ELR (cell line): ENCODE measurements at places on chromosomes 3 and 15.
A peak's percentile ranks its signal among the peaks of the same experiment; 100 is the strongest.

GRCh38 chr15:101266034-101266433 is 11.3 kb downstream of the SELENOS start:
- no peak for DNase-seq

DNA sequence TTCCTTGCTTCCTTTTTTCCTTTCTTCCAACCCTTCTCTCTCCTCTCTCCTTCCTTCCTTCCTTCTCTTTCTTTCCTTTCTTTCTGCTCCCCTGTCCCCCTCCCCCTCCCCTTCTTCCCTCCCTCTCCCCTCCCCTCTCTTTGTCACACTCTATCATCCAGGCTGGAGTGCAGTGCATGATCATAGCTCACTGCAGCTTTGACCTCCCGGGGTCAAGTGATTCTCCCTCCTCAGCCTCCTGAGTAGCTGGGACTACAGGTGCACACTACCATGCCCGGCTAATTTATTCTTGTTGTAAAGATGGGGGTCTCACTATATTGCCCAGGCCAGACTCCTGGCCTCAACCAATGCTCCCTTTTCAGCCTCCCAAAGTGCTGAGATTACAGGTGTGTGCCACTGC is 18.7 kb downstream of the NFKBIZ start:
- no peak for DNase-seq

DNA sequence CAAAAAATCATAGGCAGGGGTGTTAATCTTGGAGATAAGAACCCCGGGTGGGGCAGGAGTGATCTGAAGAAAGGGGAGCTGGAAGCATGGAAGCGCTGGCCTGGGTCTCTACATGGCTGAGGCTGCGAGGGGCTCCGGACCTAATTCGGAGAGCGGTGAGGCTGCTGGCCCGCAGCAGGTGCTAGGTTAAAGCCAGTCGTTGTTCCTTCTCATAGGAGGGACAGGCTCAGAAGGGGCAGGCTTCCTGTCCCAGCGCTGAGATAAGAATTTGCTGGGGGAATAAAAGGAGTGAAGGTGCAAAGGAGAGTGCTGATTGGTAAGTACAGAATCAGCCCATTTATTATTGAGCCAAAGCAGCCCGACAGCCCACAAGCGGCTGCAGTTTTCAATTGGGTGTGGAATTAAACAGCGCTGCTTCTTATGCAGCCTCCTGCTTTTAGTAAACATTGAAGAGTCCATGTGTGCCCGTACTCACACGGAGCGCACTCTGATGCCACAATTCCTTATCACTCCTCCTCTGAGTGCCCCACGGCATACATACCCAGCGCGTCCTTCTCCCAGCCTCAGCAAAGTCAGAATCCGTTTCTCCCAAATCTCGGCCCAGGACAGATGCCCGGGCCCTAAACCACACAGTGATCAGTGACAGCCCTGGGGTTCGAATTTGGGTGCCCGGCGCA is 17.1 kb downstream of the CHST13 start:
- peak; percentile 5 for DNase-seq

- DNase-seq: no peak
Observed at GRCh38 chr3:66083096-66083678, 44.5 kb upstream of the MAGI1 start.

DNA sequence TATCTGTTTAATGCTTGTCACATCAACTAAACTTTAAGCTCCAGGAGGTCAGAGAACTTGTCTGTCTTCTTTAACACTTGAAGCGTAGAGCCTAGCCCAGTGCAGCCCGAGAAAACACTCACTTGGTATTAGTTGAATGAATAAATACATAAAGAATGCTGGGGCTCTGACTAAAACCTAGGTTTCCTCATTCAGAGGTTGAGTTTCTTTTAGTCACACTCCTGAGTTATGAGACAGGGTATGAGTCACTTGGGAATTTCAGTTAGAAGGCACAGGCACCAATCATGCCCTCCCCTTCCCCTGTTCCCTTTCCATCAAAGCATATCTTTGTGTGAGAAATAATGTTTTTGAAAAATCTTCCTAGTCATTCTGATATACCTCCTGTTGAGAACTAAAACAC is 589.8 kb upstream of the DPPA4 start:
- peak; percentile 99 for DNase-seq

DNA sequence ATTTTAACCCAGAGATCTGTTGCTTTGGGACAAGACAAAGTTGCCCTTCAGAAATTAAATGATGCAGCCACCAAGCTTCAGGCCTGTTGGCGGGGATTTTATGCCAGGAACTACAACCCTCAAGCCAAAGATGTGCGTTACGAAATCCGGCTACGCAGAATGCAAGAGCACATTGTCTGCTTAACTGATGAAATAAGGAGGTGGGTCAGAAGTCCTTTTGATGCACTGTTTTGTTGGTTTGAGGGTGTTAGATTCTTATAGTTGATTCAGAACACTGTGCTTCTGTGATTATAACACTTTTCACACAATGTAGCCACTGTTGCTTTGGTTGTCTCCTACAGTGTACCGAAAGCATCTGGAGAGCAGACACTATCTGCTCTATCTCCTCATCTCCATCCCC is 20.8 kb upstream of the NXPE3 start:
- no peak for DNase-seq

DNA sequence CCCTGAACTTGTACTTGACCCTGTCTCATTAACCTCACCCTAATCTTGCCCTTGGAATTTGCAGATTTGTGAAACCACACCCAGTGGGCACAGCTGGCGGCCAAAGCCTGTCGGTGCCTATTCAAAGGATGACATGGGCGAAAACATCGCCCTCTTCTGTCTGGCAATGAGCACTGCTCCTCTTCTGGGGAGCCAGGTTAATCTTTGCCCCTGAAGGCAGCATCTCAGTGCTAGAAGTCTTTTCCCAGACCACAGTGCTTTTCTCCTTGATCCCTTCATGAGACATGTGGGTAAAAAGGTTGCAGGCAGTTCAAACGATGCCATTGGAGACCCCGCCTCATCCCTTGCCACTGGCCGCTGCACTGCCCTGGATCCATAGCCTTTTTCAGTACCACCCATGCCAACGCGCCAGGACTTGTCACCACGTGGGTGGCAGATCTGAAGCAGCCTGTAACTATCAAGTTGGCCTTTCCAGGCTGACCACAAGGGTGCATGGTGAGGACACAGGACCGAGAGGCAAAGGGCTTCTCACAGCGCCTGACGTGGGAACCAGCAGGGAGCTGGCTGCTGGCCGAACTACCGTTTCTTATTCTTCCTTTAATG is 6.5 kb upstream of the DNASE1L3 start:
- DNase-seq: peak; percentile 82

- no peak for DNase-seq
Observed at GRCh38 chr3:53083521-53083920, 37.6 kb upstream of the SFMBT1 start.

DNA sequence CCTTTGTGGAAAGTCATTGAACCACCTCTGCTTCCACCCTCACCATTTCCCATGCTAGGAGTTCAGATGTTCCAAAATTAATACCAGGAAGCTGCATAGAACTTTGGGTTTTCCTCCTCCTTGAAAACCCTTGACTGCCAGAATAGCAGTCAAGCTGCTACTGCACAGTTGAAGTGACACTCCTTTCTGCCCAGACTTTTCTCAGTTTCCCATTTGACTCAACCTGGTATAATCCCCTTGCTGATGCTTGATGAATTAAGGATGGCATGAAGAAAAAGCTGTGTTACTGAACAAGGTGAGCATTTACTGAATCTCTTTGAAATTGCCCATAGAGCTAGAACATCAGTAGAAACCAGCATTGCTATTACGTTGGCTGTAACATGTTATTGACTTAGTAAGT is 286.0 kb downstream of the EDEM1 start:
- no peak for DNase-seq

DNA sequence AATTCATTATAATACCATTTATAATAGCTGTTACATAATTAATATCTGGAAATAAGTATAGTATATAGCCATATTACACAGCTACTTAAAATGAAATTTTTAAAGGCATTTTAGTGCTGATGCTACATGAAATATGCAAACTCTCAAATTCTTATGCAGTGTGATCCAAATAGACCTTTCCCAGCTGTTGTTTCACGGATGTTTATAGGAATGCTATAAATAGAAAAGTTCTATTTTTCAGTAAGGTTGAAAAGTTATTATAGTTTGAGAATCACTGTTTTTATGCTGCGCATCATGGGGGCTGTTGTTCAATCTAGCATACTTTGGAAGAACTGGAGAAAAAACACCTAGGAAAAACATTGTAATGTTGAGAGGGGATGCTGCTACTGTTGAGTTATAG is 147.7 kb upstream of the TRIM42 start:
- DNase-seq: no peak

DNA sequence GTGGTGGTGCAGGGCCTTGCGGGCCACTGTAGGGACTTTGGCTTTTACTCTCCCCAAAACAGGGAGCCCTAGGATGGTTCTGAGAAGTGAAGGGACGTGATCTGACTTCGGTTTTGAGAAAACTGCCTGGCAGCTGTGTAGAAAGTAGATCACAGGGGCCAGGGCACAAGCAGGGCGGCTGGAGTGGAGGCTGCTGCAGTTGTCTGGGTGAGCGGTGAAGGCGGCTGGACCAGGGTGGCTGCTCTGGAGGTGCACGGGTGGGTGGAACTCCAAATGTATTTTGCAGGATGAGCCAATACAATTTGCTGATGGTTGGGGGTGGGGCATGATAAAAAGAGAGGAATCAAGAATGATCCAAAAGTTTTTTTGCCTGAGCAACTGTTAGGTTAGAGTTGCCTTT is 29.8 kb upstream of the TRH start:
- DNase-seq: no peak

DNA sequence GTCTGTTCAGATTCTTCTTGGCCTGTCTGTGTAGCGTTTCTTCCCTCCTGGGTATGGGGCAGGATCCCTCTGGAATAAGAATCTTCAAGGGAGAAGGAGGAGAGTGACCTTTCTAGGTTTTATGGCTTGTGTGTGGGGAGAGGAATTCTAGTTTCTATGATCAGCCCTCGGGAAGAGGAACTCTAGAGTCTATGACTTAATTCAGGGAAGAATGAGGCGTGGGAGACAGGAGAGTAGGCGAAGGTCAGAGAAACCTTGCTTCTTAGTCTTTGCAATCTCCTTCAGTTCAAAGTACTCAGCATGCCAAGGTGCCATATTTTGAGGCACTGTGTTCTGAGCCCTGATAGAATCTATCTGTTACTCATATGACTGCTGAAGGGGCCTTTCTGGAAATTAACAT is 99.2 kb upstream of the C3orf80 start:
- no peak for DNase-seq

DNA sequence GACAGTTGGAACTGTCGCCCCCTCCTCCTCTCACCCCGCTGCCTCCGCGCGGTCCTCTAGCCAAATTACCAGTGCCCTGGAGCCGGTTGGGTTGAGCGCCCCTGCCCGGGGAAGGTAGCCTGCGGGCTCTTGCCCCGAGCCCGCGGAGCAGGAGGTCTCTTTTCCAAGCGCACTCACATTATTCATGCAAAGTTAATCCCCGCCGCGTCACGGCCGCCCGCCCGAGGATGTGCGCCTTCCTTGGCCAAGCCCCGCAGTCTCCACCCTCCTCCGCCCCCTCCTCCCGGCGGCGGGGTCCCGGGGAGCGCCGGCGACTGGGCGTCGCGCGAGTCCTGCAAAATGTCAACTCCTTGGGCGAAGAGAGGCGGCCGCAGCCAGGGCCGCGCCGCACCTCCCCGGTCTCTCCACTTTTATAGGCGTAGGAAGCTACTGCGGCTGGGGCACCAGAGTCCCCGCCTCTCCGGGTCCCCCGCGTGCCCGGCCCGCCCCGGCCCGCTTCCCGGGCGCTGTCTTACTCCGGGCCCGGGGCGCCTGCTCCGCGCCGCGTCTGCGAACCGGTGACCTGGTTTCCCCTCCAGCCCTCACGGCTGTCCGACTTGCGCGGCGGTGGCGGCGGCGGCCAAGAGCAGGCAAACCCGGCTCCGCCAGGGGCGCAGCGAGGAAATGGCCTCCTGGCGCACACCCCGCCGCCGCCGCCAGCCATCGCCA is at the start of gene THRB:
THRB (minus strand) TSS at position 233 of the 708 bp plus-strand sequence.
- peak; percentile 35 for DNase-seq

DNA sequence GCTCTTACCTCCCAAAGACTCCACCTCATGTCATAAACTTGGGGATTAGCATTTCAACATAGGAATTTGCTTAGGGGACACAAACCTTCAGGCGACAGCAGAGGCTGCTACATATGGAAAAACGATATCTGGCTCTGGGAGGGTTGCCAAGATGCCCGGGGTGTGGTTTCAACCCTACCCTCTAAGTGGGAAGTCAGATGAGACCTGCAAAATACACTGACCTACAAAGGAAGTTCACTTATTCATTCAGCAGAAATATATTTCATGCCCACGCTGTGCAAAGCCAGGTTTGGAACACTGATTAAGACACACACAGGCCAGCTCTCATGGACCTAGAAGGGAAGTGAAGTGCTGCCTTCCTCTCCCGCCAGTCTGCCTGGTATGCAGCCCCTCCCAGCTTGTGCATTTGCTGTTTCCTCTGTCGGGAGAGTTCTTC is 239.3 kb downstream of the FEZF2 start:
- DNase-seq: peak; percentile 5

DNA sequence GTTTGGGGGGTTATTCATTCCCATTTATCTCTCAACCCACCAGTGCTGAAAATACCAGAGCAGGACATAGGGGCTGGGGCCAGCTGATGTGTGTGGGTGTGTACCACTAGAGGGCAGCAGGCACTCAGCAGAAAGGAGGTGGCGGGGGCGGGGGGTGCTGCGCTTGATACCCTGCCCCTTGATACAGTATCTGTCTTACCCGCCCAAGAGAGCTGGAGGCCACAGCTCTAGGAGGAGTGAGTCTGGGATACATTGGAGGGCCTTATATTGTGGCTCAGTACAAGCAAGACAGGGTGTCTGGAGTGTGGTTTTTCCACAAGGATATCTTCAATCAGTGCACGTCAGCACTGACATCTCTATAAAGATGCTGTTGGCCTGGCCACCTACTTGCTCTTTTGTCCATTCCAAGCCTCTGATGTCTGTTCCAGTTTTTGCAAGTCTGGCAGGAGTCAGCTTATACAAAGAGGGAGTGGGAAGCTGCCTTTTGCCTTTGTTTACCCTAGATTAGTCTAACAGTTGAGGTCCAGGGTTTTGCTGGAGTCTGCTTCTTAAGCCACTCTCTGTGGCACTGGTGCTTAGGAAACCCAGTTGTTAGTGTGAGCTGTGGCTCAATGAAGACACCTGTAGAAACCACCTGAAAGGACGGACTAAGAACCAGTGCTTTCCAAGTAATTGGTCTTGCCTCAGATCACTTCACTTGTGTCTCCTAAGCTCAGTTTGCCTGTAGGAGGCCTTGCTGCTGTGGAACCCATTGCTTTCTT is 1.5 kb upstream of the RBM15B start:
- DNase-seq: peak; percentile 62

- DNase-seq: no peak
Observed at GRCh38 chr3:28292622-28293021, 51.2 kb downstream of the CMC1 start.
